ENCODE measurements at places on chromosomes 7 and 10. TPM values are rescaled to one million over a fixed set of nuclear protein-coding genes. Genes with fewer than 3 reads are reported as not detected.

ZNF138 gene
- total RNA-seq: 9.4 TPM

ASB15 gene
- not detected for total RNA-seq

THSD7A gene
- 38.8 TPM for total RNA-seq

DOCK1 gene
- 120 TPM for total RNA-seq

PDE1C gene
- 1.2 TPM for total RNA-seq

SPDYE9 gene
- total RNA-seq: not detected

KCNH2 gene
- under 0.01 TPM for total RNA-seq

GDF2 gene
- total RNA-seq: not detected

C10orf62 gene
- total RNA-seq: 0.34 TPM

WDR86 gene
- total RNA-seq: not detected

ODAD2 gene
- 3.8 TPM for total RNA-seq

HOXA3 gene
- total RNA-seq: 2.4 TPM

CFTR gene
- not detected for total RNA-seq

DNA sequence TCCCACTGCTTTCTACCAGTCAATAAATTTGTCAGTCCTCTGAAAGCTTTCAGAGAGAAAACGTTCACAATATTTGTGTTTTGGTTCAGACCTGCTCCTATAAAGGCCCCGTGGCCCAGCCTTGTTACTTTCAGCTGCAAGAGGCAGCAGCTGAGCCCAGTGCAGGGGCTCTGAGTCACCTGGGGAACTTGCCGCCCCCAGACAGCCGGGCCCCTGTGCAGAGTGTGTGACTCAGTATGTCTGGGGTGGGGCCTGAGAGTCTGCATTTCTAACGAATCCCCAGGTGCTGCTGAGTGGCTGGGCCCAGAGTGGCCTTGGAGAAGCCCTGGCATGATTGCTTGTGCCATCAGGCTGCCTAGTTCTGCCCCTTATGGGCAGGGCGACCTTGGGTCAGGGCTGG is 303.5 kb downstream of the PAXIP1 start:
- DNase-seq: no peak

- no peak for DNase-seq
These were observed 146.9 kb upstream of the RAB11FIP2 start for GRCh38 chr10:118193642-118194041.

DNA sequence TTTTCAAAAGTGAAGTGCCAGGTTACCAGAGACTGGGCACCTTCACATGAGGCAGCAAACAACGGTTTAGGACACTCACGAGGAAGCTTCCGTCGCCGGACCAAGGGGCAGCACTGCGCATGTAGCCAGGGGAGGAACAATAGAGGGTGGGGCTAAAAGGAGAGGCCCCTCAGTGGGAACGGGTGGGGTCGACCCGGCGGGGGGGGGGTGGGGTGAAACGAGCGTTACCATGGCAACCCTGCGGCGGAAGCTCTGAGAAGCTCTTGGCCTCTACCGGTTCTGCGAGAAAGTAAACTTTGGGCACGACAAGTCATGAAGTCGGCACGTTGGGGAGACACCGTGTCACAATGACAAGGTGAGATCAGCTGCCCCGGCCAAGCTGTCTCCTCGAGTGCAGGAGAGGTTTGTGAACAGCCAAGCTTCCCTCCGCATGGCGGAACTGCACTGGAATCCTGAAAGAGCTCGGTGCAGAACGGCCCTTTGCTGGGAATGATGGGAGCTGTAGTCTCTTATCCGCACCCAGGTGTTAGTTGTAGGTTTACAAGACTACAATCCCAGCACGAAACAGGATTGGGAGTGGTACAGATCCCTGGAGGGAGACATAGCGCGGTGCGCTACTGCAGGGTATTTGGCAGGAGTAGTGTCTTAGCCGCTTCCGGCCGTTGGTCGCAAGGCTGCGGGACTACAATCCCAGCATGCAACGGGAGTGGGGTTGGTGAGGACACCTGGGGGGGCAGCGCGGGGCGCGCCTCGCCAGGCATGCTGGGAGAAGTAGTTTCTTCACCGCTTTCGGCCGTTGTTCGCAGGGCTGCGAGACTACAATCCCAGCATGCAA is 72.8 kb upstream of the ZNF722 start:
- DNase-seq: peak; percentile 0

DNA sequence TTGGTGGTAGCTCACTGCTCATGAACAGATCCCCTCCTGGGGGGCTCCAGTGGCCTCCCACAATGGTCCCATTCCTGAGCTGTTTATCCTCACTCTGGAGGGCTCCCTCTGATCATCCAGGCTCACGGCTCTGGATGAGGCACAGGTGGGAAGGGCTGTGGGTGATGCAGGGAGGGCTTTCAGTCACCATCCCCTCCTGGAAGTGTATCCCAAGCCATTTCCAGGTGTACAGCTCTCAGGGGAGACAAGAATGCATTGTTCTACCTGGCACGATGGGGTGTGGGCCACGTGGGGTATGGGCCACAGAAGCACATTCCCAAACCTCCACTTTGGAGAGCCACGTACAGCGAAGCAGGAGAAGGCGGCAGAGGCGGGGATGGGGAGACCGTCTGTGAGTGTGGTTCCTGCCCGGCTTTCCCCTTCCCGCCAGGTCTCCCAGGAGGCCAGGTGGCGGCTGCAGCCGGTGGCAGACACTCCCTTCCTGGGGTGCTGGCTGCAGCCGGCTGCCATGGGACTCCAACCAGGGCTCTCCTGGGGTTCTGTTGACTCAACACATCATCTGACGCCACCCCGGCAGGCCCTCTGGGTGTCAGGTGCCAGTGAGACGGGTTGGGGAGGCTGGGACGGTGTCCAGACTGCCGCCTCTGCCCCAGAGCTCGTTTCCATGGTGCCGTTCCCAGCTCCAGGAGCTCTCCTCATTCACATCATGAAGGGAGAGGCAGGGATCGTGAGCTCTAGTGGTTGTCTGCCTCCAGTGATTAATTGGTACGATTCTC is 169.7 kb upstream of the RHEB start:
- DNase-seq: no peak

DNA sequence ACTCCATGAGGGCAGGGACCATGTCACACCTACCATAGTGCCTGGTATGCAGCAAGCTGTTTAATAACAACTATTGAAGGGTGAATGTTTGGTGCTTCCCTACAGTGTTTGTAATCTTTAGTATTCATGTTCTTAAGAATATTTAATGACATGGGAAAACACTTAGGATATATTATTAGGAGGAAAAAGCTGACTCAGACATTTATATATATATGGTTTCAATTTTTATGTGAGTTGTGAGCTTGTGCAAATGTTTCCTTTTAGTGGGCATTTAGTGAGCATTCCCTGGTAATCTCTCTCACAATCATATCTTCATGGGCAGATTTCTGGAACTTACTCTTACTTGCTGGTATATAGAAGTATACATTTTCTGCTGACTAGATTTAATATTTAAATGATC is 359.1 kb downstream of the EXOC4 start:
- no peak for DNase-seq

DNA sequence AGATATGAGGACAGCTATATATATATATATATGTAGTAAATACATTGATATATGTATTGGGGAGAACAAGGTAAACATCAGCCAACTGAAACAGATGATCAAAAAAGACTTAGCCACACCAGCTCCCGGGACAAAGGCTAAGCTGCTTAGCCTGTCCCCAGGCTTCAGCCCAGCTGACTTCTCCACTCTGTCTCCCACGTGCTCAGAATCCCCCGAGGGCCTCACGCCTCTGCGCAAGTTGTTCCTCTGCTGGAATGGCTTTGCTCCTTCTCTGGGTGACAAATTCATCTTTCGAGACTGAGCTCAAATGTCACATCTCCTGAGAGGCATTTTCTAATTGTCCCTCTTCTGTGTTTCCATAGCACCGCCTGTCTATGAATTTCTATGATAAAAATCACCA is 8.6 kb upstream of the INSIG1 start:
- no peak for DNase-seq

GRCh38 chr7:154638286-154638685 is 364.6 kb downstream of the PAXIP1 start:
- DNase-seq: no peak

- no peak for DNase-seq
These were observed 141.9 kb upstream of the KLF14 start for GRCh38 chr7:130875901-130876300.

GRCh38 chr7:25597946-25598345 is 369.7 kb upstream of the NPVF start:
- no peak for DNase-seq

DNA sequence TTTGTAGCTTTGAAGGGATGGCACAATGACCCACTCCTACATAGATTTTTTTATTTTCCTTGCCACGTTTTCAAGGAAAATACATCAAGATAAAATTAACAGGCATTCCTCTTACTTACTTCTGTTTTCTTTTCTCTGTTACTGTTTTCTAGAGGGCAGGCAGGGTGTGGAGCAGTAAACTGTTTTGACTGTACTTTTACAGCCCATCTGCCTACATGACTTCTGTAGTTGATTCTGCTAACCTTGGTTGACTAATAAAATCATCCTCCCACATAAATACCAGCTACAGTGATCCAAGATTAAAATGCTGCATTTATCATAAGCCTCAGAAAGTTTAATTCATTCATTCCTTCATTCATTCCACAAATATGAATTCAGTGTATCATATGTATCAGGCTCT is 158.5 kb downstream of the TRIL start:
- no peak for DNase-seq

DNA sequence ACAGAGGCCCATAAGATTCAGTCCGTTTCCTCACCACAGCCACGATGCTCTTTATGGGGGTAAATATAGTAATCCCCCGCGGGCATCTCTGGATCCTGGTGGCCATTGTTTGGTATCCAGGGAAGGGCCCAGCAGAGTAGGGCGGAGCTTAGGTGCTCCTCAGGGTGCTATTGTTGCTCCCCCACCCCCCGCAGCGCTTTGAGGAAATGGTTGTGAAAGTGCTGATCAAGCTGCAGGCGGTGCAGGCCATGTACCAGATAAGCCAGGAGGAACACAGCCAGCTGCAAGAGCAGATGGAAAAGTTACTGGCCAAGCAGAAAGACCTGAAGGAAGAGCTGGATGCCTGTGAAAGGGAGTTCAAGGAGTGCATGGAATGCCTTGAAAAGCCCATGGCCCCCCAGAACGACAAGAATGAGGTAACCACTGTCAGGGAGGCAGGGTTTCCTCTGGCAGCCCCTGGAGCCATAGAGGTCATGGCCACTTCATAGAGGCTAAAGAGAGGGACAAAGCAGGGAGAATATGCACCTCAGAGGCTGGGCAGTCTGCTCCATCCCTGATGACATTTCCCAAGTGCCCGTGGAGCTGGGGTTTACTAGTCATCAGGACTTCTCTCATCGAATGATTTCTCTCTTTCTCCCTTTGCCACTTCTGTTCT is 17.6 kb upstream of the FLNC start:
- peak; percentile 12 for DNase-seq

- DNase-seq: no peak
These were observed 12.1 kb upstream of the PLAU start for GRCh38 chr10:73898730-73899410.

DNA sequence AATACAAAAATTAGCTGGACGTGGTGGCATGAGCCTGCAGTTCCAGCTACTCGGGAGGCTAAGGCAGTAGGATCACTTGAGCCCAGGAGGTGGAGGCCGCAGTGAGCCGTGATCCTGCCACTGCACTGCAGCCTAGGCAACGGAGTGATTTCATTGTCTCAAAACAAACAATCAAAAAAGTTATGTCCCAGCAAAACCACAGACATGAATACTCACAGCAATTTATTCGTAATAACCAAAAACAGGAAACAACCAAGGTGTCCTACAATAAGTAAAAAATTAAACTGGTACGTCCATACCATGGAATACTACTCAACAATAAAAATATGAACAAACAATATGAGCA is 11.6 kb upstream of the CYTH3 start:
- DNase-seq: peak; percentile 57

DNA sequence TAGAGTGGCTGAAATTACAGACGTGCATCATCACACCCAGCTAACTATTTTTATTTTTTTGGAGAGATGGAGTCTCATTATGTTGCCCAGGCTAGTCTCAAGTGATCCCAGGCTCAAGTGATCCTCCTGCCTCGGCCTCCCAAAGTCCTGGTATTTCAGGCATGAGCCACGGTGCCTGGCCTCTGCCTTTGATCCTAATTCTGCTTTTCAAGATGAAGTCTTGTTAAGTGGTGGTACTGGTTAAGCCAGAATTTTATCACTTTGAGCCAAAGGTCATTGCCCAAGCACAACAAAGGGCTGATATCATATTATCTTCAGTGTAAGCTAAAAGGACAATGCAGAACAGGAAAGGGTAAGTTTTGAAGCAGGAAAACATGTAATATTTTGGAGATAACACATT is 64.2 kb downstream of the MYOF start:
- DNase-seq: no peak

- no peak for DNase-seq
These were observed 45.3 kb downstream of the JAZF1 start for GRCh38 chr7:28135315-28135714.

DNA sequence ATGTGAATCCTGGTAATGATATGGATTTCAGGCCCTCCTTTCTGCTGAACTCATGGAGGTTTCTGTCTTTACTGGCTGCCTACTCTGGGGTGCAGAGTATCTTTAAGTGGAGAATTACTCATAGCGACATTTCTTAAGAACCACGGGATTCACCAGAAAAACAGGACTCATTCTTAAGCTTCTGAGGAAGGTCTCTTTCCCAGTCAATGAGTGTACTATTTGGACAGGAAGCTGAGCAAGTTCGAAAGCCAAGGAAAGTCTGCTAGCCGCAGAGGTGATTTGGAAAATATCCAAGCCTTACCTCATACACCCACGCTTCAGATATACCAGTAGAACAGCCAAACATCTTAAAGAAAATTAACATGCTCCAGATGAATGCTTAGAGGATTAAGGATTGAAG is 377.6 kb upstream of the MYO3A start:
- peak; percentile 25 for DNase-seq

GRCh38 chr7:75985518-75986146 is 8.8 kb downstream of the TMEM120A start:
- DNase-seq: no peak

DNA sequence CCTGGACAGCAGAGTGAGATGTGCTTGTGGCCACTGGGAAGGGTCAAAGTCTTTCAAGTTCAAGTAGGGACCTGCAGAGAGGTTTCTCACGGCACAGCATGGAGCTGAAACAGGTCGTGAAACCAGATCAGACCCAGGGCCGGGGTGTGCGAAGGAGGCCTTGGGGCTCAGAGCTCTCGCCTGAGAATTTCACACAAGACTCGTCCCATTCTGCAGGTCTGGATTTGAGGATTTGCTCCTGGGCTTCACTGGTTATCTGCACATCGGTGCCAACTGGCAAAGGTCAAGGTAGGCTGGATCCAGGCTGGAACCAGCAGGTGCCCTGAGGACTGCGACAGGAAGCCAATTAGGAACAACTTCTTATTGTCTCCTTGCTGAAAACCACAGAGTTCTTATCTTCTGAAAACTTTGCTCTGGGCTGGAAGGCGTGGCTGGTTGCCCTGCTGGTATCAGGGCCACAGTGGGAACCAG is 24.0 kb upstream of the GTF2I start:
- DNase-seq: no peak

GRCh38 chr7:94605031-94605430 is 50.9 kb downstream of the SGCE start:
- no peak for DNase-seq

- peak; percentile 64 for DNase-seq
These were observed 82.4 kb downstream of the SHH start for GRCh38 chr7:155729847-155730246.

- no peak for DNase-seq
These were observed 23.5 kb downstream of the TRPV5 start for GRCh38 chr7:142910031-142910433.

GRCh38 chr10:71660313-71660712 is 59.3 kb downstream of the C10orf105 start:
- no peak for DNase-seq
